ENCODE measurements at places on chromosomes 13 and 19.

GRCh38 chr13:40333226-40333625 lies 333.2 kb downstream of the FOXO1 start:
- no peak for DNase-seq

DNA sequence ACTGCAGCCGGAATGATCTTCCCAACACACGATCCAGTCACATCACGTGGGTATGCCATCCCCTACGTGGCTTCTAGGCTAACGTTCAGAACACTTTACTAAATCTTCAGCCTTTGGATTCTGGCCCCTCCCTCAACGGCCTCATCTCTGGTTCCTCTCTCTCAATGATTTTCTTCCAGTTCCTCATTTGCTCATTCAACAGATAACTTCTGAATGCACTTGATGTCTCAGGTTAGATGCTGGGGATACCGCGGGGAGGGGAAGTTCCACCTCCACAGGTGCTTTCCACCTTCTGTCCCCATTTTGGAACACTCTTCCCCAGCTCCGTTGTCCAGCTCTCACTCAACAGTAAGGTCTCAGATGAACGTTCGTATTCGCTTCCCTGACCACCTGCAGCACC lies 66.1 kb downstream of the ATP7B start:
- DNase-seq, result no peak

DNA sequence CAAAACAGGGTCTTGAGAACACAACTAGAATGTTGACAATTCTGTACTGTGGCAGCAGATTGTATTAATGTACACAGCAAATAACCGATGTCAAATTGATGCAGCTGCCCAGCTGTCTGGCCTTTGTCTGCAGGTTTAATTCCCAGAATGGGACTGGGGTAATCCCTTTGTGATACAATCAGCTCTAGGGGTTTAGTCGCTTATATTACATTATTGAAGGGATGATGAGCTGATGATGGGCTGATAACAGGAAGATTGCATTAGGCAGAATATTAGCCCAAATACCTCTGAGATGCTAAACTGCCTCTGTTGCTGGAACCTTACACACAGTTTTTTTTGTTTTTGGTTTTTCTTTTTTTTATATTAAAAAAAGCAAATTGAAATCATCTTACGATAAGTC lies 265.0 kb downstream of the RBM26 start:
- DNase-seq, result no peak

GRCh38 chr19:1773184-1773583 lies 19.9 kb downstream of the ONECUT3 start:
- DNase-seq, result no peak

- DNase-seq, result no peak
Measured at GRCh38 chr19:40266912-40267600, 18.1 kb downstream of the AKT2 start.

GRCh38 chr19:40687525-40688016 lies 2.9 kb downstream of the NUMBL start:
- DNase-seq, result no peak

- DNase-seq, result no peak
Measured at GRCh38 chr19:29539131-29539530, 13.3 kb downstream of the VSTM2B start.

- peak; percentile 96 for DNase-seq
Measured at GRCh38 chr19:39403331-39404312, 3.0 kb upstream of the ZFP36 start.

- DNase-seq, result no peak
Measured at GRCh38 chr19:39277598-39277997, 9.4 kb downstream of the IFNL2 start.

GRCh38 chr19:14368011-14368513 lies 13.2 kb upstream of the ADGRE5 start:
- no peak for DNase-seq

GRCh38 chr13:36417331-36417730 lies 15.0 kb upstream of the CCNA1 start:
- no peak for DNase-seq

GRCh38 chr13:76029706-76030105 lies 393.6 kb downstream of the LMO7 start:
- DNase-seq, result no peak

DNA sequence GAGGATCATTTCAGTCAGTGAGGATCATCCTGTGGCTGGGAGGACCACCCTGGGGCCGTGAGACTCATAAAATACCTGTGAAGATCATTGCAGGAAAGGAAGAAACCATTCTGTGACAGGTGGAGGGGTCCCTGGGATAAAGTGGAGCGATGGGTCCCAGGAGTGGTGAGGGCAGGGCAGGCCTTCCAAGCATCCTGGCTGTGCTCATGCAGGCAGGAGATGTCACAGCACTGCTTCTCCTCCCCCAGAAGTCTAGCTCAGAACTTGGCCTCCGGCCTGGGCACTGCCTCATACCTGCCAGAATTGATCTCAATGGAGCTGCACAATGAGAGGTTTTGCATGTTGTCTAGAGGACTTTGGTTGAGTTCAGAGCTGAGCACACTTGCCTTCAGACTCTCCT lies 11.1 kb downstream of the KLK1 start:
- no peak for DNase-seq

- no peak for DNase-seq
Measured at GRCh38 chr19:11663181-11663591, 65.9 kb downstream of the ZNF627 start.

DNA sequence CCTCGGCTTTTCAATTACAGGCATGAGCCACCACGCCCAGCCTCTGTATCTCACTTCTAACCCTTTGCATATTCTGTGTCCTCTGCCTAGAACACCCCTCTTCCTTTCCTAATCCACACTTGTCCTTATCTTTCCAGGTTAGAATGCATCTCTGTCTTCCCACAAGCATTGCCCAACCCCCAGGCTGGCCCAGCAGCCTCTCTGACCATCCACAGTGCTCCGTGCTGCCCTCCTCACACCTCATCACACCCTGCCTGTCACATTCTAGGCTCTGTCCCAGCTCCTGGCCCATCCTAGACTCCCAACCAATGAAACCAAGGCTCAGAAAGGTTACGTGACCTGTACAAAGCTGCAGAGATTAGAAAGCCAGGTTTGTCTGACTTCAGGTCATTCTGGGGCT lies 11.3 kb downstream of the JAK3 start:
- DNase-seq, result no peak

- no peak for DNase-seq
Measured at GRCh38 chr19:58531034-58531840, 11.6 kb upstream of the ZBTB45 start.

- no peak for DNase-seq
Measured at GRCh38 chr19:46023311-46023779, 492 bp upstream of the PGLYRP1 start.

DNA sequence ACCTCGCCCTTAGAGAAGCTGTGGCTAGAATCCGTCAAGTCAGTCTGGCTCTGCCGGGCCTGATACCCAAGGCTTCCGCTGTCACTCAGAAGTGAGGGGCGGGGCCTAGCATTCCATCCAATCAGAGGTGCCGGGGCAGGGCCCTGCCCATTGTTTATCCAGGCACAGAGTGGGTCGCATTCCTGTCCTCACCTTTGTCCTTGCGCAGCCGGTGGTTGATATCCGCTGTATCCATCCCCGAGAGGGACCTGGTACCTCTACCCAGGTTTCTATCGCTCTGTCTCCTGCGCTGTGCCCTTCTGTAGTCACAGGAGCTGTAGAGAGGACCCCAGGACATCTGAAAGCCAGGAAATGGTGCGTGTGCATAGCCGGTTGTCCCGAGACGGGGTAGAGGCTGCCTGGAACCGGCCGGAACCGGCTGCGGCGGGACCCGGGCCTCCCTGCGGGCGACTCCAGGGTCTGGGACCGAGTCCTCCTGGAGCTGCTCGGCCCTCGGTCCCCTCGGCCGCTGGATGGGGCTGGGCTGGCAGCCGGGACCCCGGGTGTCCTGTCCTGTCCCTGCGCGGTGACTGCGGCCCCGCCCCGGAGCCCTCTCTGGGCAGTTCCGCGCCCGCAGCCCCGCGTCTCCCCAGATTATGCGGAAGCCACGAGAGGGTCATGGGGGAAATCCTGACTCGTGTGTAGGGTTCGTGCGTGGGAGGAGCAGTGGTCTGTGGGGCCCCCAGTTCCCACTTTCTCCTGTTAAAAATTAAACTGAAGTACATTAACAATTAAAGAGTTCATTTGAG lies at the start of gene ZNF763:
ZNF763 (plus strand) TSS at position 183 of the 788 bp plus-strand sequence; CDS start at position 352, 169 bp downstream.
- DNase-seq, result peak; percentile 65

GRCh38 chr19:45827459-45828093 lies 12.5 kb upstream of the RSPH6A start:
- no peak for DNase-seq

All from stimulated activated CD4-positive, alpha-beta T cell treated with anti-CD3 and anti-CD28 coated beads, TNF-alpha, amount 100 ng/mL, for 1 hour (primary cell).